ENCODE measurements at places on chromosomes 12 and 14.

- no peak for DNase-seq
These were observed 8.3 kb downstream of the TRAF3 start for GRCh38 chr14:102785595-102785963.

- DNase-seq = no peak
These were observed 235.5 kb downstream of the TMEM121 start for GRCh38 chr14:105761842-105762241.

GRCh38 chr12:13537623-13538022, 341.1 kb downstream of the EMP1 start:
- DNase-seq = no peak

GRCh38 chr14:100065111-100065871, at the start of gene EVL:
Gene EVL (plus strand): TSS chr14:100065422. CDS start chr14:100065501, 79 bp downstream.
- no peak for DNase-seq

DNA sequence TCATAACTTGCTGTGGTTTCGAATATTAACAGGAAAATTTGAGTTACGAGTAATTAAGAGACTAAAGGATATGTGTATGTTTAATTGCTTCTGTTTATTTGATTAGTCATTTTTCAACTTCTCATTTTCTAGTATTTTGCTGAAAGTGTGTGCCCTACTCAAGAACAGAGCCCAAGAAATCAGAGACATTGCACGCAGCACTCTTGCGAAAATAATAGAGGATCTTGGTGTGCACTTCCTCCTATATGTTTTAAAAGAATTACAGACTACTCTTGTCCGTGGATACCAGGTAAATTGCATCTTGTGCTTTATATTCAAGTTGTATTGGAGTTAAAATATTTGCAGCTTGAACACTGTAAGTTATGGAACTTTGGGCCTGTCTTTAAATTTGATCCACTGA, 50.8 kb downstream of the ARL1 start:
- no peak for DNase-seq

DNA sequence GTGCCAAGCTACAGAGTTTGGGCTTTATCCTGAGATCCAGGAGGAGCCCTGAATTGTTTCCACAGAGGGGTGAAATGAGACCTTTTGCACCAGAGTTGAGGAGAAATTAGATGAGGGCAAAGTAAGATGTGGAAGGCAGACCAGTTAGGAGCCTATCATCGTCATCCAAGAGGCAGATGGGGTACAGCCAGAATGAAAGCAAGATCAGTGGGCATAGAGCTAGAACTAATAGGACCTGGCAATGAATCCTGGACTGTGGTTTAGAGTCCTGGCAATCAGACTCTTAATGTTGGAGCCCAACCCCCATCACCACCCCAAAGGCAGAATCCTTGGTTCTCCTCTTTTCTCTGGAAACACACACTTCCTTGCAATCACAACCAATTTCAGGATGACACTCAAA, 166.6 kb upstream of the HMGA2 start:
- DNase-seq = no peak

- DNase-seq = no peak
These were observed 74.9 kb upstream of the GRIP1 start for GRCh38 chr12:66753810-66754209.

GRCh38 chr12:1815814-1816729, 4.3 kb upstream of the LRTM2 start:
- DNase-seq = no peak

DNA sequence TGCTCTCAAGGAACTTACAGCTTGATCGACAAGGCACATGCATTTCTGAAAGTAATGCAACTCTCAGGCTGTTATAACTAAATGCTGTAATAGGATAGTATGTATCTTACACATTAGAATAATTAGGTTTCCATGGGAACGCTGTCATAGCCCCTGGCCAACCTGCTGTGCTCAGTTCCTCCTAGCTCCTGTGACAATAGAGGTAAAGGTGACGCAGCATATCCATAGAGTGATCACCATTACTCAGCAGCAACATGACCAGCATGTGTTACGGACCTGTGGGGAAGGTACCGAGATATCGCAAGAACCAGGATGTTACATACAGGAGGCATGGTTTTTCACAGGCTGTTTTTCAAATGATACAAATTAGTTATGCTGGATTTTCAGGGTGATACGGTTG, 150.7 kb downstream of the CAND1 start:
- DNase-seq = no peak

GRCh38 chr12:111503116-111503515, 96.0 kb downstream of the ATXN2 start:
- DNase-seq = no peak

DNA sequence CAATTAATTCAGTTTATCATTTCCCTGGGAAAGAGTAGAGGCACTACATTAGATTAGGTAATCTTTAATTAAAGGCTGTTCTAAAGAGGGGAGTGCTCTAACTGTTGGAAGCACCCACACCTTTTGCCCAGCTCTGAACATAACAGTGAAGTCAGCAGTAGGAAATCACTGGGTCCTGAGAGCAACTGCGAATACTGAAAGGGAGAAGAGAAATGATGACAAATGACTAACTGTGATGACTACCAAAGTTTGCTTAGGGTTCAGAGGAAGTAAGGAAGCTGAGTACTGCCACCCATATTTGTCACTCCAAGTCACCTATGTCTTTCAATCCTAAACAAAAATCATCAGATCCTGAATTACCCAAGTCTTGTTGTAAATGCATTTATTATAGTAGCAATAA, 140.6 kb downstream of the EPS8 start:
- DNase-seq = no peak

- DNase-seq = no peak
These were observed 96.9 kb downstream of the GTF2A1 start for GRCh38 chr14:81123811-81124210.

DNA sequence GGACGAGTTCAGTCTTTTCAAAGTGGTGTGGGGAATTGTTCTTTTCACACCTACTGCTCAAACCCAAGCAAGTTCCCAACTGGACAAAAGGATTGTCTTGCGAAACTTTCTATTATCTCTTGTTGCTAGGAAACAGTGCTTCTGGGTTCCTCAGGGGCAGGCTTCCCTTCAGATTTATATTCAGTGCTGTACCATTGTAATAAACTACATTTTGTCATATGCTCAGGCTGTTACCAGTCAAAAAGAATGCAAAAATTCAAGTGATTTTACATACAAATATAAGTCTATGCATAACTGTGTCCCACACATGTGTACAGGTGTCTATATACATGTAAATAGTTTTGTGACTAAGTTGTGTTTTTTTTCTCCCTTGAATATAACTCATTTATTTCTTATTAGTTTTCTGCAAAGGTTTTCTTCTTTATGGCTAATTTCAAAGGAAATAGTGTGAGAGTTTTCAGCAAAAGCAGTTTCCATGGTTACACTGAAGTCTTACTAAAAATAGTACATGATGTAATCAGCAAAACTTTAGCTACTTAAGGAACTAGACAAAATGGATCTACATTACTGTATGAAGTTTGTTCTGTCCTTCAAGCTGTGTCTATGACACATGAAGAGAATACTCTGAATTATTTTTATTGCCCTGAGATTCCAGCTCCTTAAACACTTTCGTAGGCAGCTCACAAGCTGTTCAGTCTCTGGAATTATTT, 430.2 kb upstream of the TMPO start:
- no peak for DNase-seq

GRCh38 chr12:58847901-58848600, 72.3 kb downstream of the LRIG3 start:
- no peak for DNase-seq

DNA sequence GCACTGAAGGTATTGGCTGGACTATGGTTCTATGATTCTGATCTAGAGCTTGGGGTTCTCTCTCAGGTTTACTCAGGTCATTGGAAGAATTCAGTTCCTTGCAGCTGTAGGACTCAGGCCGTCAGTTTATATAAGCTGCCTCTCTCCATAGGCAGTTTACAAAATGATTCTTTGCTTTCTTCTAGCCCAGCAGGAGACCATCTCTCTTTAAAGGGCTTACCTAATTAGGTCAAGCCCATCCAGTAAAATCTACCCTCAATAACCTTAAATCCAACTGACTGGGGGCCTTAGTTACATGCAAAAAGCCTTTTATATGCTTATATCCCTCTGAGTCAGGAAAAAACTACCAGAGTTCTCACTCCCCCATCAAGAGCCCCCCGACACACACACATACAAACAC, 80.5 kb upstream of the GARIN6 start:
- DNase-seq = no peak

DNA sequence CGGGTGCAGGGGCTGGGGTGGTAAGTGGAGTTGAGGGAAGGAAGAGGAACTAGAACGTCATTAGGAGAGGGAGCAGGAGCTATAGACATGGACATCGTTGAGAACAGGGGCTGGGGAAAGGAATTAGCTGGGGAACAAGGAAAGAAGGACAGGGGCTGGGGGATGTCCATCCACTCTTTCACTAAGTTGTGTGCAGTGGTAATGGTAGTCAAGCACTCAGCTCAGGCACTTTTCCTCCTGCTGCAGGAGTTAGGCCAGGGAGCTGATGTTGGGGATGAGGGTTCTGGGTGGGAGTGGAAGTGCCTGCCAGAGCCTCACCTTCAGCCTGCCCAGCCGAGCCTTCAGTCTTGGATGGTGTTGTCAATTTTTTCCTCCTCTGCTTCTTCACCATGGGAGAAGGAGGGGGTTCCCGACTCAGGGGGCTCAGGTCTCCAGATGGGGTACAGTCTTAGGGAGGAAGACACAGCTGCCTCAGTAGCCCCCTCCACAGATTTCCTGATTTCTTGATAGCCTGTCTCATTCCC, 9.2 kb downstream of the AGAP2 start:
- no peak for DNase-seq

GRCh38 chr12:1091350-1091749, 100.3 kb downstream of the ERC1 start:
- no peak for DNase-seq

DNA sequence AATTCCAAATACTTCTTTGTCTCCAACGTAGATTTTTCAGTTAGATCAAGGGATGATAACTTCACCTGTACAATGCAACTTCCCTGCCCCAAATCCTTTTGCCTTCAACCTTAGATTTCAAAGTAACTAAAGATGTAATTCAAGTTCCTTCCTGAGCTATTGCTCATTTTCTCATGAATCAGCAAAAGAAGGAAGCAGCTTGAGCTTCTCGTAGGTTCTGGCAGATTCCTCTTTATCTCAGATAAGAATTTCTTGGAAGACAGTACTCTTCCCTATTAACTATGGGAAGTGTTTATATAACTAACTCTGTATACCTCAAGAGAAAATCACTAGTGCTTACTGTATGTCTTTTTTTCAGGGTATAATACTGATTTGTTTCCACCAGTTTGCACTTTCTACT, 203.8 kb downstream of the RASSF9 start:
- DNase-seq = no peak

Data from renal cortex interstitium (tissue), 15 donors.